ENCODE measurements at places on chromosomes 6 and 20. TPM values are rescaled to one million over a fixed set of nuclear protein-coding genes. Genes with fewer than 3 reads are reported as not detected.

DNA sequence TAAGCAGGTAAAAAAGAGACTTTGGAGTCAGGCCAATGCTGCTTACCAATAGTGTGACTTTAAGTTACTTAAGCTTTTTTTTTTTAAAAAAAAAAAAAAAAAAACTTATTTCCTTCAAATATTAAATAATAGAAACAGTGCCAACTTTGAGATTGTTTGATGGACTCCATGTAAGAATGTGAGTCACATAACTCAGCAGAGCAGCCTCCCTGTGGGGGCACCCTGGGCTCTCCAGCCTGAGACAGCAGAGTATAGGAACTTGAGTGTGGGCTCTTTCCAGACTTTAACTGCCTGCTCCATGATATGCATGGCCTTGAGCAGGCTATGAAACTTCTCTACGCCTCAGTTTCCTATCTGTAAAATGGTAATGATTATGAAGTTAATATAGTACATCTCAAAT, 113.3 kb upstream of the SAMD5 start:
- no peak for DNase-seq

PPP1R16B gene
- total RNA-seq: 6.3 TPM

BCAS4 gene
- 2.1 TPM for total RNA-seq

HLA-DRA gene
- 87.3 TPM for total RNA-seq

DNA sequence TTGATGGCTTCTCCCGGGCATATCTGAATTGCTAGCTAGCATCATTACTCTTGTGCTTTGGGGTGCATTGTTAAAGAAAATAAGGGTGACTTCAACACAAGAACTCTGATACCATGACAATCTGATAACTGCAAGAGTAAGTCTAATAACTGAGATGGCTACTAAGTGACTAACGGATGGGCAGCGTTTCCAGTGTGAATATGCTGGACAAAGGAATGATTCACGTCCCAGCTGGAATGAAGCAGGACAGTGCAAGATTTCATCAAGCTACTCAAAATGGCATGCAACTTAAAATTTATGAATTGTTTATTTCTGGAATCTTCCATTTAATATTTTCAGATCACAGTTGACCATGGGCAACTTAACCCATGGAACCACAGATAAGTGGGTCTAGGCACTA, 31.7 kb downstream of the MOXD1 start:
- DNase-seq: no peak

All from left ventricle myocardium inferior (tissue), 1 donor.